ENCODE measurements at places on chromosomes 13 and 19.

DNA sequence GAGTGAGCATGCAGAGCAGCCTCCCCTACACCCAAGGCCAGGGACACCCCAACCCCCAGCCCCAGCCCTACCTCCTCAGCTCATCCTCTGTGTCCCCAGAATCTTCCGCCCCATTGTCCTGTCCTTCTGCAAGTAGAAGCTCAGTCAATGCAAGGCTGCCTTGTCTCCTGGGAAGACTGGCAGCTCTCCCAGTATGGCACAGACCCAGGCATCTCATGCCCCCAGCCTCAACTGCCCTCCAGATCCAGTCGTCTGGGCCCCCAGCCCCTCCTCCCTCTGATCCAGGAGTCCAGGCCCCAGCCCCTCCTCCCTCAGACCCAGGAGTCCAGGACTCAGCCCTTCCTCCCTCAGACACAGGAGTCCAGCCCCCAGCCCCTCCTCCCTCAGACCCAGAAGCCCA is 13.0 kb downstream of the ZNF575 start:
- no peak for DNase-seq

- DNase-seq: no peak
Measured at GRCh38 chr13:79621902-79622301, 140.9 kb downstream of the NDFIP2 start.

- DNase-seq: no peak
Measured at GRCh38 chr13:97342936-97343335, 91.0 kb upstream of the RAP2A start.

DNA sequence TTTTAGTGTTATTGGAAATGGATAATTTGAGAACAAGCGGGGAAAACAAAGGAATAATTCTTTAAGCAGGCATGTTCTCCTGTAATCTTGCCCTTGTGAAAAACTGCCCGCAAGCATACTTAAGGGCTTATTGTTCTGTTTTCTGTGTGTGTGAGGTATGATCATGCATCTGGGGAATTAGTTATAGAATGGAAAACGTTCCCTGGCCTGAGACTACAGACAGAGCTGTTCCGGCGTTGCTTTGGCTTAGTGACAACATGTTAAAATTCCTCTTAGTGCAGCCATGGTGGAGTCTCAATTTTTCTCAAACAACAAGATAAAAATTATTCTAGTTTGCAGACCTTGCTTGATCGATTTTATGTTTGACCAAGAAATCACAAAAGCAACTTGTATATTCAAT is 560.2 kb upstream of the SPRY2 start:
- DNase-seq: no peak

DNA sequence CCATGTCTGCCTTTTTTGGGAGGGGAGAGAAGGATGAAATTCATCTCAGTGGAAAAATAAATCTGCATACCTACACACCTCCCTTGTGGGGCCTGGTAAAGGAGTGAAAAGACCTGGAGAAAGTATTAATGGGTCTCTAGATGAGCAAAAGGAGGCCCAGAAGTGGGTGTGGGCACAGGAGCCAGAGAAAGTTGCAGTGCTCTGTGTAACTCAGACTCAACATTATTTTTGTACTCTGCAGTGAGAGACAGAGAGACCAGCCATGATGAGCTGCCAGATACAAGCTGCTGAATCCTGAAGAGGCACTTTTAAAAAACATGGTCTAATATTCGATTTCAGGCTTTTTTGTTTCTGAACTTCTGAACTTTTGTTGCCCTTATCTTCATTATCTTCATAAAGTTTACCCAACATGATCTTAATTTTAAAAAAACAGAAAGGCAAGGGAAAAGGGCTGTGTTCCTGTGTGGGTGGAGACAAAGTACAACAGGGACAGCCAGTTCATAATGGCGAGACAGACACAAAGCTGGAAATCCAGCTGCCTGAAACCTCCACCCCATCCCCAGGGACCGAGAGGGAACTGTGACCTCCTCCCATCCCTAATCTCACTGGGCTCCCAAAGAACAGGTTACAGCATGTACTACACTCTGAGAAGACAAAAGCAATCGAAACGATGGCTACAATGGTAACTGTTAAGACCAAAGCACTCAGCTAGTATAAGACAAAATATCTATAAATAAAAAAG is 77.2 kb downstream of the KLF12 start:
- DNase-seq: no peak

DNA sequence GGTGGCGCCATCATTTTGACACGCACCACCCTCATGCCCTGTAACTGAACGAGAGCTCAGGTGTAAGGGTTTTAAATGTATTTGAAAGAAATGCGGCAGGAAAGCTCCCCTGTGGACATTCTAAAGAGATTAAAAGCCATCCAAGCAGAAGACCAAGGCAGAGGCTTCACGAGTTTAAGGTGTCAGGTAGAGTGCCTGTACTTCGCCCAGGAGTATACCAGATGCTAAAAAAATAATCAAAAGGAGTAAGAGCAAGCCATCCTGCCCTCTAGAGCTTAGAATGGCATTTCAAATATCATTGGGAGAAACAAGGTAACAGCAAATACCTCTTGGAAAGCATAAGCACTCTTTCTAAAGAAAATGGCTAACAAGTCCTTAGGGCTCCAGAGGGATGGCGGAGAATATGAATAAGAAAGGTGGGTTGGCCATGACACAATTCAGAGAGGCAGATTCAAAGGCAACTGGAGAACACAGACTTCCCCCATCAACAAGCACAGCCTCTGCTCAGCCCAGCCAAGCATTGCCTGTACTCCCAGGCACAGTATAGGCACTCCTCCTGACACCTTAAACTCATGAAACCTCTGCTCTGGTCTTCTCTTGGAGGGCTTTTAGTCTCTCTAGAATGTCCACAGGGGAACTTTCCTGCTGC is 447.6 kb downstream of the SUCLA2 start:
- DNase-seq: no peak

- no peak for DNase-seq
Measured at GRCh38 chr13:113060557-113061270, 44.9 kb upstream of the F7 start.

GRCh38 chr13:104987621-104988020 is 1547.8 kb downstream of the EFNB2 start:
- DNase-seq: no peak

Measured in NCI-H1930 (cell line).